ENCODE measurements at places on chromosomes 7 and 10. TPM values are rescaled to one million over a fixed set of nuclear protein-coding genes. Genes with fewer than 3 reads are reported as not detected.

GRCh38 chr10:98096316-98096715, 38.1 kb upstream of the R3HCC1L start:
- no peak overlapping the region for H3K27ac ChIP-seq
- H3K27me3 ChIP-seq: peaks cover 4% of the 10 kb centered on the region
- DNase-seq: no peak

DNA sequence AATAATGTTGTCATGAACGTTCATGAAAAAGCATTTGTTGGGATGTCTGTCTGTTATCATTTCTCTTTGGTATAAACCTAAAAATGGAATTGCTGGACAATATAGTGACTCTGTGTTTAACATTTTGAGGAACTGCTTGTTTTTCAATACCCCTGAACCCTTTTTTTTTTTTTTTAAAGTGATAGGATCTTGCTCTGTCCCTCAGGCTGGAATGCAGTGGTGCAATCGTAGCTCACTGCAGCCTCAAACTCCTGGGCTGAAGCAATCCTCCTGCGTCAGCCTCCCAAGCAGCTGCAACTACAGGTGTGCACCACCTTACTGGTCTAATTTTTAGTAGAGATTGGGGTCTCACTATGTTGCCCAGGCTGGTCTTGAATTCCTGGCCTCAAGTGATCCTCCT, 15.1 kb upstream of the LMTK2 start:
- no peak for DNase-seq
- no peak overlapping the region for H3K4me3 ChIP-seq
- no peak overlapping the region for H3K27ac ChIP-seq
- peaks cover 9% of the 10 kb centered on the region for H3K27me3 ChIP-seq

DNA sequence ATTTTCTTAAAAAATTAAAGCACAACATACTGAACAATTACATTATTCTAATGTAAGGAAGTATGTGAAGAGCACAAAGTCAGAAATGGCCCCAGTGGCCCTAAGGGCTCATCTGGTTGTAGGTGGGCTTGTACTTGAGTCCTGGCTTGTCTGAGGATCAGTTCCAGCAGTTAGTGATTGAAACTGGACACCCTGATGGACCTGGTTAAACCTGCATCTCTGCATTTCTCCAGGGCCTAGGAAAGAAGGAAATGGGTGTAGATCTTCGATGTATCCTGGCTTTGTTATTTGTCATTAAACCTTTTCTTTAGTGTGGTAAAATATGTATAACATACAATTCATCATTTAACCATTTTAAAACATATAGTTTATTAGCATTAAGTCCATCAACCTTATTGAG, 9.7 kb upstream of the AKR1C2 start:
- H3K27ac ChIP-seq: no peak overlapping the region
- H3K4me1 ChIP-seq: no peaks in the 10 kb centered on the region
- DNase-seq: no peak
- no peaks in the 10 kb centered on the region for H3K36me3 ChIP-seq
- peaks cover under 1% of the 10 kb centered on the region for H3K27me3 ChIP-seq
- H3K4me3 ChIP-seq: no peak overlapping the region

DNA sequence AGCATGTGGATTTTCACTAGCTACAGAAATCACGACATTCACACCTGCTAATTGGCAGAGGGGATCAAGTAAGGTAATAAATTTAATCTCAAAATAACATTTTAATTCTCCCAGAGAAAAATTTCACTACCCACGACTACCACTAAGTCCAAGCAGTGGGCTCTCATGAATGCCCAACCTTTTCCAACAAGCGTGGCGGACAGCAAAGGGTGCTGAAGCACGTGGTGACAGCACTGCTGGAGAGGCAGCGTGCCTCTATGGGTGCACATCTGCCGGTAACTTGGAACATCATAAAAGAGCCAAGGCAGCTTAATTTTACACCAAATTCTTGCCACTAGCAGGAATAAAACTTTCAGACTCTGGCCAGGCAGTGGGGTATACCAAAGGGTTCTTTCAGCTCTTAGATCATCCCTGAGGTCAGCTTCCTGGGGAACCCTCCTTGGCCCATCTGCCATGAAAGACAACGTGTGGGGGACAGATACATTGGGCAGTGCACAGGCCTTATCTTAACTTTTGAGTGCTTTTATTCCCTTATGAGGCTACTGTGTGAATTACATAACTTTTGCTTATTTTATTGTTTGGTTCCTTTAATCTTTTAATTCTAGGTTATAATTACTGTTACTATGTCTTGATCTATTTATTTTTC, 206.7 kb upstream of the KCTD7 start:
- no peaks in the 10 kb centered on the region for H3K4me1 ChIP-seq
- no peak for DNase-seq
- H3K27ac ChIP-seq: no peak overlapping the region
- H3K27me3 ChIP-seq: no peaks in the 10 kb centered on the region
- no peaks in the 10 kb centered on the region for H3K36me3 ChIP-seq

DNA sequence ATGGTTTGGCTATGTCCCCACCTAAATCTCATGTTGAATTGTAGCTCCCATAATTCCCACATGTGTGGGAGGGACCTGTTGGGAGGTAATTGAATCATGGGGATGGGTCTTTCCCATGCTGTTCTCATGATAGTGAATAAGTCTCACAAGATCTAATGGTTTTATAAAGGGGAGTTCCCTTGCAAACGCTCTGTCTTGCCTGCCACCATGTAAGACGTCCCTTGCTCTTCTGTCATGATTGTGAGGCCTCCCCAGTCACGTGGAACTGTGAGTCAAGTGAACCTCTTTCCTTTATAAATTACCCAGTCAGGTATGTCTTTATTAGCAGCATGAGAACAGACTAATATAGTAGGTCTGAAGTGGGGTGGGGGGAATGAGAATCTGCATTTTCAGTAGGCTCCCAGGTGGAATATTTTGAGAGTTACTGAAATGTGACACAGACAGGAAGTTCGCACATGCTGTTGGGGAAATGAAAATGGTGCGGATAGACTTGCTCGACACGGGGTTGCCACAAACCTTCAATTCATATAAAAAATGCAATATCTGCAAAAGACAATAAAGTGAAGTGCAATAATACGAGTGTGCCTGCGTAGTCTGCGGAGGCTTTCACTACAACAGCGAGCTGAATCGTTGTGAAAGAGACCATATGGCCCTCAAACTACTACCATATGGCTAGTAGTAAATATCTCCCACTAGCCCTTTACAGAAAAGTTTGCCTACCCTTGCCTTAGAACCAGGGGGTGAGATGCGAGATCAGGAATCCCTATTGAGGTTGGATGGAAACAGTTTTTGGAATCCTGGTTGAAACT, 166.1 kb downstream of the GRK5 start:
- no peak for DNase-seq
- no peaks in the 10 kb centered on the region for H3K27me3 ChIP-seq
- H3K4me1 ChIP-seq: peaks cover 25% of the 10 kb centered on the region
- H3K27ac ChIP-seq: no peak overlapping the region
- H3K4me3 ChIP-seq: no peak overlapping the region
- no peaks in the 10 kb centered on the region for H3K36me3 ChIP-seq

DNA sequence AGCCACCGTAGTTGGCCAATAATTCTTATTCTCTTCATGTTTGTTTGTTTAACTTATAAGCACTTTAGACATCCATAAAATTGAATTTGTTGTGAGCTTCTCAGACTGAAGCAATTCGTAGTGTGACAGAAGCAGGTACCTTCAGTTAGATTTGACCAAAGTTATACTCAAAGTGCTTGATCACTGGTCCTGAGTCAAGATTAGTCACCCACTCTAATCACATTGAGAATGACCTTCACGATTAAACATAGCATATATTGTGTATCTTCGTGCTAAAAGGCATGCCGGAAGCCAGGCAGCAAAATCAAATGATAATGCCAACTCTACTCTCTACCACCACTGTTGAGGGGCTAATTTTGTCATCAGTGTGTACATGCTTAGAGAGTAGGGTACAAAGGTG, 763.7 kb upstream of the MBL2 start:
- DNase-seq: no peak
- no peak overlapping the region for H3K4me3 ChIP-seq
- no peaks in the 10 kb centered on the region for H3K4me1 ChIP-seq
- H3K27me3 ChIP-seq: no peaks in the 10 kb centered on the region
- H3K36me3 ChIP-seq: no peaks in the 10 kb centered on the region
- no peak overlapping the region for H3K27ac ChIP-seq

DNA sequence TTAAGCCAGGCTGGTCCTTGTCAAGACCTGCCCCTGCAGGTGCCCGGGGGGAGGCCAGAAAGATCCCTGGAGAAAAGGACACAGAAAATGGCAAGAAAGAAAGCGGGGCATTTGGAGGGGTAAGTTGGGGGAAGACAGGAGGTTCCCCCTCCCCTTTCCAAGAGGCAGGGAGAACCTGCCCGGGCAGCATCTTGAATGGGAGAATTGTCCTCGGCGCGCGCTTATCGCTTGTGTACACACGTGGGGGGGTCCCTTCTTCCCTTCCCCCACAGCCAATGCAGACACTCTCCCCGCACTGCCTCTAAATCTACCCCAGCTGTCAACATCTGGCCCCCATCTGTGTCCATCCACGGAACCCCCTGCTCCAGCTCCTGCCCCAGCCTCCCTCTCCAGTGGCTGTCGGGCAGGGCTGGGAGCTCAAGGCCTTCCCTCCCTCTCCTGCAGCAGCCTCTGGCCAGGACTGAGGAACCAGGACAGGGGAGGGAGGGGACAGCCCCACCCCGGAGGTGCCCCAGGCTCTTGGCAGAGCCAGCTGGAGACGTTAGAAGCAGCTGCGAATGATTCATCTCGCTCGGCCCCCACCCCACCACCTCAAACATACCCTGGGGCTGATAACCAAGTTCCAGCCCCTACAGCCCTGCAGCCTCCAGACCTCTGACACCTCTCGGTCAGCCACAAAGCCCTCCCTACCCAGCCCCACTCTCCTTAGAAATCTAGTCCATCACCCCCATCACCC, 25.3 kb downstream of the EPHB4 start:
- H3K27me3 ChIP-seq: peaks cover 3% of the 10 kb centered on the region
- no peak overlapping the region for H3K27ac ChIP-seq

- no peaks in the 10 kb centered on the region for H3K27me3 ChIP-seq
- H3K36me3 ChIP-seq: no peaks in the 10 kb centered on the region
- no peak for DNase-seq
- H3K4me1 ChIP-seq: no peaks in the 10 kb centered on the region
Observed at GRCh38 chr10:82267465-82267864, 392.5 kb downstream of the NRG3 start.

DNA sequence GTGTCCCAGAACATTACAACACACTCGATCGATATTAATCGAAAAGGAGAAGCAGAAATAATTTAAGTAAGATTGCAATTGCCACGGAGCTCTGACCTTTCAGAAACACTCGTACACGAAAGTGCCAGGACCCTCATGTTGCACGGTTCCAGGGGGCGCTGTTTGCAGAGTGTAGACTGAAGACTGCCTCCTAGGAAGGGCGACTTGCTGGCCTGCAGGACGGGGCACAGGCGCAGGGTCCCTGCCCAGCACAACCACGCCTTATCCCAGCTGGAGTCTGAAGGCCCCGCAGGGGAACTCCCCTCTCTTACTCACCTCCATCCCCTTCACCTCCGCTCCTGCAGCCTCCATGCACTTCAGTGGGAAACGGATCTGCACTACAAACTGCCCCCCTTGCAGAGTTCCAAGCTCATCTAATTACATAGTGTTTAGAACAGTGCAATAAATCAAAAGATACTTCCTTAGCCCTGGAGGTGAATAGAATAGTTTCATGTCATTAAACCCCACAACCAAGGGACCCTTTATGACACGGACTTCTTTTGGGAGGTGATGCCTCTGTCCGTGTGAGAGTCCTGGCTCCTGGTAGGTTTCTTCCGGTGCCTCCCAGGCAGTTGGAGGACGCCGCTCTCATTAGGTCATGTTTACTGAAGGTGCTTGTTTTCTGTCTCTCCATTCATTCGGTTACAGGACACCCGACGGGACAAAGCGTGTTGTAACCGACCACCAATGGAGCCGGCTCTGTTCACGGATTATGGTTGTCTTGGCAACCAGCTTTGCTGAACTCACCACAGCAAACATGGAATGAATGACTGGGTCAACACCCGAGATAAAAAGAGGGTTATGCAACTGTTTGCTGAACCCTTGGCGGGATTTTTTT, 262.2 kb downstream of the BAMBI start:
- no peaks in the 10 kb centered on the region for H3K4me1 ChIP-seq
- H3K36me3 ChIP-seq: no peaks in the 10 kb centered on the region
- H3K4me3 ChIP-seq: no peak overlapping the region

DNA sequence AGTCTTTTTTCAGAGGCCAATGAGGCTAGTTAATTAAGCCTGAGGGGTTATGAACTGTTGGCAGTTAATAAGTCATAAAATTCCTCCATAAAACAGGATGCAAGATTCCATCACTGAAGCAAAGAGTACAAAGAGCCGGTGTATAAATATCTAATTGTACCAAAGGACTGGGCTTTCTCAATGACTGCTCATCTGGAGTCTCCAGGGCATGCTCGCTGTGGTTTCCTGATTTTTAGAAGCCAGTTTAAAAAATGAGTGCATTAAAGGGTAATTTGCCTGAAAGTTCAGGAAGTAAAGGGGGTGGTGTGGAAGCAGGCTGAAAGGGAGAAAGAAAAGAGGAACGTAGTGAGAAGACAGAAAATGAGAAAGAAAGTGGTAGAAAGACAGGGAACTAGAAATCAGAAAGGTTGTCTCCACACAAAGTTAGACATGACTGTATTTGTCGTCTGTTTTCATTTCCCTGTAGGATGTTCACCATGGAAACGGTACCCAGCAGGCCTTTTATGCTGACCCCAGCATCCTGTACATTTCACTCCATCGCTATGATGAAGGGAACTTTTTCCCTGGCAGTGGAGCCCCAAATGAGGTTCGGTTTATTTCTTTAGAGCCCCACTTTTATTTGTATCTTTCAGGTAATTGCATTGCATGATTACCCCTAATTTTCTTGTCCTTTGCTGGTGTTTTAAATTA, 282.3 kb downstream of the TWIST1 start:
- no peaks in the 10 kb centered on the region for H3K36me3 ChIP-seq
- no peaks in the 10 kb centered on the region for H3K27me3 ChIP-seq
- H3K4me3 ChIP-seq: no peak overlapping the region
- no peak for DNase-seq
- H3K27ac ChIP-seq: no peak overlapping the region
- no peaks in the 10 kb centered on the region for H3K4me1 ChIP-seq

The LRRC72 gene
- not detected for total RNA-seq

The LRRC17 gene
- total RNA-seq: 0.33 TPM

The FZD1 gene
- 0.05 TPM for total RNA-seq

The FGFR2 gene
- 0.19 TPM for total RNA-seq

The OPALIN gene
- total RNA-seq: not detected

The LZTS2 gene
- total RNA-seq: 12.5 TPM

The PRKCQ gene
- total RNA-seq: 45.2 TPM

Data from activated CD4-positive, alpha-beta memory T cell treated with anti-CD3 and anti-CD28 coated beads for 36 hours (primary cell).